ENCODE measurements at places on chromosomes 5 and 9. TPM values are rescaled to one million over a fixed set of nuclear protein-coding genes. Genes with fewer than 3 reads are reported as not detected.

DNA sequence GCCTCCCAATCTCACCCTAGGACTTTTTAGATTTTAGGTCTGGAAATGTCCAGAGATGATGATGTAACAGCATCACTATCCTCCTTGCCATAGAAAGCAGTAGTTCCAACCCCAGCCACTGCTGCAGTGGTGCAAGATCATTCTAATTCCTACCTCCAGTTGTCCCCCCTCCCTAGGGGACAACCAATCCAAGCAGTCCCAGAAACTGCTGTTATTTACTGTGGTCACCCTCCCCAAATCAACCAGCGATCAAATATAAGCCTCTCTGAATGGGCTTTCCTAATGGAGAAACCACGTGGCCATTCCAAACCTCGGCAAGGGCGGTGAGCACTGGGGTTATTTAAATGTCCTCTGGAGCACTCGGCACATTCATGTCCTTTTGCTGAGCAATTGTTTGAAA lies 159.8 kb downstream of the SLF1 start:
- no peak for DNase-seq

DNA sequence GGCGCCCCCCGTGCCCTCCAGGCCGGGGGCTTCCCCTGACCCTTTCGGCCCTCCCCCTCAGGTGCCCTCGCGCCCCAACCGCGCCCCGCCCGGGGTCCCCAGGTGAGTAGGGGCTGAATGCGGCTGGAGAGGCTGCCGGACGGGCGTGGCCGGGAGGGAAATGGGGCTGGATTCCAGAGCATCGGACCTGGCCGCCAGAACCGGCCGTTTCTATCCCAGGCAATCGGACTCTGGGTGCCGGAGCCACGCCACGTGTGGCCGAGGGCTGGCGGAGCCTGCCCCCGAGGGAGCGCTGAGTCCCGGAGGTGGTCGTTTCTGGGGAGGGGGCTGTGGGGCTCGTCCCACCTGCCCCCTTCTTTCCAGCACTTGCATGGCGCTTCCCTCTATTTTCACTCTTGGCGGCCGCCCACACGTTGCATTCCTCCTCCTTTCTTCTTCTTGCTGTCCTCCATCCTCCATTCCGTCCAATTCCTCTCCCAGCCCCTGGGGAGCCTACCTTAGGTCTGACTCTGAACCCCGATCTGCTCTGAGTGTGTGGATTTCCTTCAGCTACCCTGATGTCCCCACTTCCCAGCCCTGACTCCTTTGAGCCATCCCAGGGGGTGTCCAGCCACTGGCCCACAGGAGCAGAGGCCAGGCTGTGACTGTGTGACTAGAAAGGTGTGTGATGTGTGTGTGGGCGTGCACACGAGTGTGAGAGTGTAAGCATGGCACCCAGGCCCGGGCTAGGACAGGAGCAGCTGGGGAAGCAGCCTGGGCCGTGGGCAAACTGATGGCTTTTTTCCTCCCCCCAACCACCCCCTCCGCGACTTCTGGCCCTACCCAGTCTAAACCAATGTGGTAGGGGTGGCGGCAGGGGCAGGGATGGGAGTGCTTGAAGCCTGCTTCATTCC lies 24.7 kb downstream of the GOLGA2 start:
- DNase-seq = no peak

DNA sequence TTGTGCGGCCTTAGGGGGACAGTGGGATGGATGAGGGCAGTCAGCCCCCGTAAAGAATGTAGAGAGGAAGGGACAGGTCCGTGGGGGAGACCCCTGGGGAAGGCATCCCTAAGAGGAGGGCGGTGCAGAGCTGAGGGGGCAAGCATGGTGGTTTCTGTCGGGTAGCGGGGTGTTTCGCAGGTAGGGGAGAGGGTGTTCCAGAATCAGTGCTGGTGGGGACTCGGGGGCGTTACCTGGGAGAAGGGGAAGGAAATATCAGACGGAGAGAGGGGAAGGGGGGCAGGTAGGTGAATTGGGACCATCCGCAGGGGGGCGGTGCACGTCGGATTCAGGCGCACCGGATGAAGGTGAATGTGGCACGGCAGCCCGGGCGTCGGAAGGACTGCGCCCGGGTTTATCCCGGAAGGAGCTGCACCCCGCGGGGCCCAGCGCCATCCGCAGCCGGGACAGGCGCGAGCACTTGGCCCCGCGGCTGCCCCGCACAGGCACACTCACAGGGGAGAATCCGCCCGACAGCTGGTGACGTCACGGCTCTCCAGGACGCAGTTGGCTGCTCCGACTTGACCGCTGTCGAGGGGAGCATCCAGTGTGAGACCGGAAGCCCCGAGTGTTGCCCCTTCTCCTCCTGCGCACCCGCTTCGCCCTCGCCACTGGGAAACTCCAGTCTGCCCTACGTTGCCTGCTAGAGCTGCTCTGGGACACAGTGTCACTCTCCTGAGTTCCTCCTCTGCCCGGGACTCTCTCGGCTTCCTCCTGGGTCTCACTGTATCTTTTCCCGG lies 1.3 kb downstream of the CD72 start:
- no peak for DNase-seq

DNA sequence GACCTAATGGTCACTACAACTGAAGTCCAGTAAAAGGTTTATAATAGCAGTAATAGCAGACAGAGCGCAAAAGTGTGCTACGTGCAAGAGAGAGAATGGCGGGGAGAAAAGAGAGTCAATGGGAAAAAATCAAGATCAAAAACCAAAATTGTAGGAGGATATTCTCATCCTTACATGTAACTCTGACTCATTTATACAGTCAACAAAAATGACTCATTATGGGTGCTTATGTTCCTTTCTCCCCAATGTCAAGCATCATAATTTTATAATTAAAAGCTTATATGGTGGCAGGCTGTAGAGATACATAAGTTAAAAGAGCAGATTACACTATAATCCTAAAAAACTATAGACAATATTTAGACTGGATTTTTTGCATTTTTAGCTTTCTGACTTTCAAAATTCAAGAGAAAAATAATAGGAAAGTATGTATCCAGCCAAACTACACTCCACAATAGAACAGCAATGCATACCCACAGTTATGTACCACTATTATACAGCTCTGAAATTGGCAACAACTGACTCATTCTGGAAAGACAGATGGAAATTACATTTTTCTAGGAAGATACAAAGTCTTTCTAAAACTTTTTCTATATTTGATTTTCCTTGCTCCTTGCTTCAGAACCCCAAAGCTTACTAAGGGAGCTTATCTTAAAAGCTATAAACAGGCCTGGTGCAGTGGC lies 78.4 kb downstream of the PLPP1 start:
- DNase-seq = no peak

The MRPS27 gene
- 71.0 TPM for total RNA-seq

The LTC4S gene
- total RNA-seq = 9.7 TPM
